D721Med (cell line): ENCODE measurements at places on chromosomes 5 and 9.

GRCh38 chr5:137734962-137735554 lies 831 bp downstream of the KLHL3 start:
- no peak for DNase-seq

DNA sequence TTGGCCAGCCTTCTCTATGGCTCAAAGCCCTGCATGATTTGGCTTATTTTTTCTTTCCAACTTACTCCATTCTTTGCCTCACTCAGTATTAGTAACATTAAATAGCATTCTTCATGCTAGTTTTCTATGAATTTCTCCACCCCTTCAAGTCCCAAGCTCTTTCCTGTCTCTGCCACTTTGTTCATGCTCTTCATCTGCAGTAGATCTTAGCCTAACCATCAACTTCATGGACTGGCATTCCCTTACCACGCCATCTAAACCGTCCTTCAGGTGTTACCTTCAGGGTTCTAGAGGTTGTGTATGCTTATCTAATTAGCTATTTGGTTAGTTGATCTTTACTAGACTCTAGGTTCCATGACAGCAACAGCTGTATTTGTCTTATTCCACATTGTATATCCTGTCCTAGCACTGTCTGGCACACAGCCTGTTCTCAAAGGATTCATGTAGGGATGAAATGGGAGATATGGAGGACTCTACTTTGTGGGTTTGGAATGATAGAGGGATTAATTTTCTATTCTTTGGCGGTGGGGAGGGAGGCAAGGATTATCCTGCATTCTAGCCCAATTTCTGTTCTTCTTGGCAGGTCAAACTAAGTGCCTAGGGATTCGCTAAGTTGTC lies 26.4 kb downstream of the TMEM167A start:
- DNase-seq = no peak

GRCh38 chr5:61704289-61704688 lies 372.2 kb downstream of the ZSWIM6 start:
- no peak for DNase-seq

GRCh38 chr9:124040186-124040931 lies 28.8 kb downstream of the LHX2 start:
- no peak for DNase-seq

GRCh38 chr9:130254747-130255630 lies 10.6 kb upstream of the HMCN2 start:
- DNase-seq = peak; percentile 8

- DNase-seq = no peak
Observed at GRCh38 chr5:122790354-122791103, 15.6 kb downstream of the SNX2 start.

- DNase-seq = no peak
Observed at GRCh38 chr9:89803403-89803802, 198.6 kb downstream of the GADD45G start.

- no peak for DNase-seq
Observed at GRCh38 chr5:82636591-82636990, 358.4 kb upstream of the RPS23 start.

- DNase-seq = no peak
Observed at GRCh38 chr5:178093134-178093533, 20.2 kb upstream of the N4BP3 start.

GRCh38 chr5:98309785-98310598 lies 463.5 kb upstream of the RGMB start:
- no peak for DNase-seq
